ENCODE measurements at places on chromosomes 13 and 19. TPM values are rescaled to one million over a fixed set of nuclear protein-coding genes. Genes with fewer than 3 reads are reported as not detected.

Gene ADM5
- total RNA-seq: 0.28 TPM

Gene ZNF724
- 1.6 TPM for total RNA-seq

Gene GNG8
- total RNA-seq: not detected

Gene TPM4
- 698 TPM for total RNA-seq

Gene VSIG10L
- total RNA-seq: 0.28 TPM

Gene POLR2E
- total RNA-seq: 89.1 TPM

Gene SLITRK6
- 0.28 TPM for total RNA-seq

Gene CEACAM5
- total RNA-seq: not detected

Gene SLITRK5
- not detected for total RNA-seq

Gene KLK5
- not detected for total RNA-seq

Gene MEIOSIN
- not detected for total RNA-seq

Gene GARIN5A
- 0.28 TPM for total RNA-seq

Gene KLK10
- total RNA-seq: not detected

Gene LRG1
- total RNA-seq: not detected

Gene PDE4C
- 0.57 TPM for total RNA-seq

Gene PTBP1
- total RNA-seq: 67.6 TPM
